A673 (cell line): ENCODE measurements at places on chromosomes 3 and 15. TPM values are rescaled to one million over a fixed set of nuclear protein-coding genes. Genes with fewer than 3 reads are reported as not detected.
A peak's percentile ranks its signal among the peaks of the same experiment; 100 is the strongest.

C2CD4A gene
- total RNA-seq: 0.22 and 0.34 TPM in 2 replicates

KIF23 gene
- total RNA-seq: 124 TPM in 2 replicates

CERS3 gene
- not detected in 2 replicates for total RNA-seq

CISH gene
- 0.86 and 1.6 TPM in 2 replicates for total RNA-seq

TMEM40 gene
- total RNA-seq: not detected in 2 replicates

COX17 gene
- total RNA-seq: 42.6 and 49.7 TPM in 2 replicates

ZNF385D gene
- not detected in 2 replicates for total RNA-seq

ALDH1A2 gene
- 1.5 and 1.7 TPM in 2 replicates for total RNA-seq

TMCO5A gene
- total RNA-seq: not detected in 2 replicates

ADAMTSL3 gene
- total RNA-seq: 0.95 and 2.3 TPM in 2 replicates

SLC28A1 gene
- not detected in 2 replicates for total RNA-seq

GRCh38 chr15:52649686-52650085 lies 29.5 kb downstream of the ATOSA start:
- DNase-seq: peak; percentile 6

- DNase-seq: no peak
These were observed 20.3 kb downstream of the CSRNP1 start for GRCh38 chr3:39133093-39133490.

GRCh38 chr3:179026636-179027035 lies 45.0 kb downstream of the ZMAT3 start:
- DNase-seq: no peak

GRCh38 chr15:60125334-60125733 lies 121.2 kb downstream of the FOXB1 start:
- no peak for DNase-seq

DNA sequence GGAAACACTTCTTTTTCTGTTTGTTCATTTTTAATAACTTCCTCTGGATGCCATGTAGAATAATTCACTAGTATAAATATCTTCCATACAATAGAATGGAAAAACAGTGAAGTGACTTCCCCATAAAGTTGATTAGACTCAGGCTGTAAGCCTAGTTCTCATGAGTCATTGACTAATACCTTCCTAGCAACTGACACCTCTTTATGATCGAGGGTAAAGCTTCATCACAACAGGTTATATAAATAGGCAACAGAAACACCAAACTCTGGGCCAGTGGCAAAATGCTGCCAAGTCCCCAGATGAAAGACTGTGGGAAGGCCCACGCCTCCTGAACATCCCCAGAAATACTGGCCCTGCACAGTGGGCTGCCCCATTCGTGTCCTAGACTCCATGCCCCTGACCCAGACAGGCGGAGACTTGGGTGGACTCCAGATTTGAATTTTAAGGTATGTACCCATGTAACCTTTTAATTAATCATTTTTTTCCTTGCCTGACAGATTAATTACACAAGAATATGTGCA lies 71.3 kb upstream of the TBC1D23 start:
- no peak for DNase-seq

DNA sequence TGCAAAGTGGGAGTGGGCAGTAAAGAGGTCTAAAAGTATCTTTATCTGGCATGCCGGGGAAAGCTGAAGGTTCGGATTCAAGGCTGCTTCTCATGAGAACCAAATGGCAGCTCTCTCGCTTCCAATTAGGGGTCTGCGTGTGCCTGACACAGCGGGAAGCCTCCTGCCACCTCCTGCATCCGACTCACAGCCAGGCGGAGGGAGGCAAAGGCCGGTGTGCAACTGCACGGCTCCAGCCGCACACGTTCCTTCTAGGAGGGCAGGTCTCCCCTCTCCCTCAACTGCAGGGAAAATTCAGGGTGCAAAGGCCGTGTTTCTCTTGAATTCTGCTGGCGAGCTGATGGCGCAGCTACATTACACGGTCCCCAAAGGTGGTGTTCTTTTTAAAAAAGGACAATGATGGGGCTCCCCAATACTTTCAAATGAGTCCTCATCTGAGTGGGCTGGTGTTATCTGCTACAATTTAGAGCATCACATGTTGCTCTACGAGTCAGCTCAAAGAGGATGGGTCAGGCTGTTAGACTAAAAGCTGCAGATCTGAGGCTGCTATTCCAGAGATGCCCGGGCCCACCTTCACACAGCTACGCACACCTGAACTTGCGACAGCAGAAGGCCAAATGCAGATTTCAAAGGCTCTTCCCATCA lies 226.6 kb downstream of the ADAMTS17 start:
- DNase-seq: no peak

- no peak for DNase-seq
These were observed 20.8 kb upstream of the NXPE3 start for GRCh38 chr3:101758224-101758623.

GRCh38 chr3:47113669-47114365 lies 50.1 kb downstream of the SETD2 start:
- peak; percentile 0 for DNase-seq

- no peak for DNase-seq
These were observed 143.0 kb upstream of the PRR23C start for GRCh38 chr3:139187648-139188047.

DNA sequence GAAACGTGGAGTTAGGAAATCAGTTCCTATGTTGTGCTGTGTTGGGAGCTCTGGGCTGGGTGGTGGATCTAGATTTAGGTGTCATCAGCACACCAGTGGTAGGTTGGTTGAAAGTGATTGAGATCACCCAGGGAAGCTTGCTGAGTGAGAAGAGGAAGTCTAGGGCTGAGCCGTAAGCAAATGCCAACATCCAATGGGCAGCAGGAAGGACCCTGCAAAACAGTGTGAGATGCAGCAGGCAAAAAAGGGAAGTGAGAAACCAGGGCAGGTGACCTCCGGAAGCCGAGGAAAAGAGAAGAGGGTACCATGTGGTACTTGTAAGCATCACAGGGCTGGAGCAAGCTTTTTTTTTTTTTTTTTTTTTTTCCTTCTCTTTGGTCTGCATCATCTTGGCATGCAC lies 15.9 kb upstream of the COPG1 start:
- DNase-seq: no peak

GRCh38 chr3:196193133-196193735 lies 18.0 kb downstream of the ZDHHC19 start:
- no peak for DNase-seq

DNA sequence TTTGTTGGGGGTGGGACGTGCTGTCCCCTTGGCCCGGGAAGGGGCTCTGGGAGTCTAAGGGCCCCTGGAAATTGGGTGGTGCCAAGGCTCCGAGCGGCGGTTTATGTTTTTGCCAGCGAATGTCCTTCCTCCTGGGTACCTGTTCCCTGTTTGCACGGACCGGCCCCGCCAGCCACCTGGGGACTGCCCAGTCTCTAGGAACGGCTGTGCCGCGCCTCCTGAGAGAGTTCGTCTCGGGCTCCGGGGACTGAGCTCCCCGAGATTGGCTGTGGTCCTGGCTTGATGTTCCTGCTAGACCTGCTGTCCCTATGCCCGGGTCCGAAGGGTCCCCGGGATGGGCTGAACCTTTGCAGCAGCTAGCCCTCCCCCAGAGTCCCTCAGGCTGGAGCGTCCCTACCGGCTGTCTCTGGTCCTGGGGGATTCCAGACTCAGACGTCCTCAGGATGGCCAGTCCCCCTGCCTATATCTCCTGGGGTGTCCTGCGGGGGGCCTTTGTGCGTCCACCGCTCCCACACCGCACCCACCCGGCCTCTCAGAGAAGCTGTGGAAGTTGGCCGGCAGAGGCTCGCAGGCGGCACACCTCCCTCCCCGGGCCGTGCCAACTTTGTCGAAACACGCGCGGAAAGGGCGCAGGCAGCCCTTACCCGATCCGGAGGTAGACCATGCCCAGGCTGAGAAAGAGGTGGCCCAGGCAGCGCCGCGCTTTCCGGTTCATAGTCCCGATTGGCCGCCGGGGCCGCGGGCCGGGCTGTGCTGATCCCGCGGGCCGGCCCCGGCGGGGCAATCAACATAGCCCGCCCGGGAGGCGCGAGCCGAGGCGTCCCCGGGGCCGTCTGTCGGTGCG lies 547 bp downstream of the WNT7A start:
- DNase-seq: no peak

GRCh38 chr3:36178018-36178417 lies 202.3 kb upstream of the STAC start:
- no peak for DNase-seq

DNA sequence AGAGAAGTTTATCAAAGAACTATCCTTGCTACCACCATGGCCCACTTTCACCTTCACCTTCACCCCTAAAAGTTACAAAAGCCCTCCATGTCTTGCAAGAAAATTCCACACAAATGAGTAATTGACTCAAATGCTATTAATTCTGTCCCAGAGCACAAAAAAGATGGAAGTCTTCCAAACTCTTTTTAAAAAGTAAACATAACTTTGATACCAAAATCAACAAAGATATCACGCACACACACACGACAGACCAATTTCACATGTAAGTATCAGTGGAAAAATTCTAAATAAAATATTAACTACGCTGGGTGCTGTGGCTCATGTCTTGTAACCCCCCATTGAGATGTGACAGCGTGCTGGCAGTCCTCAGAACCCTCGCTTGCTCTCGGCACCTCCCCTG lies 1.1 kb upstream of the MCCC1 start:
- no peak for DNase-seq

DNA sequence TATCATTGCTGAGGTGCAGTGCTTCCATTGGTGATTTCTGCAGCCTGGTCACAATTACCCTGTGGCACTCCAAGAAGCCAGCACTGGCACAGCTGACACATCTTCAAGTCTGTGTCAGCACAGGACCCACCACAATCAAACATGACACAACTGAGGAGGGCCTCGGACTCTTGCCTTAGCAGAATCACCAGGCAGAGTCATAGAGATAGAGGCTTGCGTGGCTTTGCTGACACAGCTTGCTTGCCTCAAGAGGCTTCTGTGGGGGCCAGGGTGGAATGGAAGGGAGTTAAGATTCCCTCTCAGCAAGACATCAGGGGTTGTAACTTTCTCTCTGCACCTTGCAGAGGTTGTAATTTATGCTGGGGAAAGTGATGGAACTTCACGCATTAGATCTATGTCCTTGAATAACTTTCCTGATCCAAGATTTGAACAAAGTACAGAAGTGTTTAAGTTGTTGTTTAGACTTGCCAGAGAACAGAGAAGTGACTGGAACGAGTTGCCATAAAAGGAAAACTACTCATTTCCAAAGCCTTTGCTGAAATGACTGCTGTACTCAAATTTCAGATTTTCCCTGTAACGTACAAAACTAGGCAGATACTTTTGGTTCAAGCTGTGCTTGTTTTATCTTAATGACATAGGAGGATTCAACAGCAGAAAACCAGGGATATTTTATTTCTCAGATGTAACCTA lies 170.7 kb downstream of the DIPK2A start:
- DNase-seq: no peak

DNA sequence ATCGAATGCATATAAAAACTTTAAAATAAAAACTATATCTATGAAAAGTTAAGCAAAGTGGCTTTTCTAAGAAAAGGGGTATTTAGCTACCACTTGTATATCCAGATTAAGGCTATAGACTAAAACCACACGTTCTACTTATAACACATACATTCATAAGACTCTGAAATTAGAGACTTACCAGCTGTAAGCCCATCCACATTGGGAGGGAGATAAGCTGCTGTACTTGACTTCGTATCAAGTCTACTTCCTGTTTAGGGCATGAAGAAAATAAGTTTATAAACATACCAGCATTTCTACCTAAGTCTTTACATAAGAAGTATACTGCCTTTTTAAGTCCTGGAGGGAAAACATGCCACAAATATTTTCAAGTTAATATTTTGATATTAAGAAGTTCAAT lies 27.7 kb downstream of the AQR start:
- no peak for DNase-seq

DNA sequence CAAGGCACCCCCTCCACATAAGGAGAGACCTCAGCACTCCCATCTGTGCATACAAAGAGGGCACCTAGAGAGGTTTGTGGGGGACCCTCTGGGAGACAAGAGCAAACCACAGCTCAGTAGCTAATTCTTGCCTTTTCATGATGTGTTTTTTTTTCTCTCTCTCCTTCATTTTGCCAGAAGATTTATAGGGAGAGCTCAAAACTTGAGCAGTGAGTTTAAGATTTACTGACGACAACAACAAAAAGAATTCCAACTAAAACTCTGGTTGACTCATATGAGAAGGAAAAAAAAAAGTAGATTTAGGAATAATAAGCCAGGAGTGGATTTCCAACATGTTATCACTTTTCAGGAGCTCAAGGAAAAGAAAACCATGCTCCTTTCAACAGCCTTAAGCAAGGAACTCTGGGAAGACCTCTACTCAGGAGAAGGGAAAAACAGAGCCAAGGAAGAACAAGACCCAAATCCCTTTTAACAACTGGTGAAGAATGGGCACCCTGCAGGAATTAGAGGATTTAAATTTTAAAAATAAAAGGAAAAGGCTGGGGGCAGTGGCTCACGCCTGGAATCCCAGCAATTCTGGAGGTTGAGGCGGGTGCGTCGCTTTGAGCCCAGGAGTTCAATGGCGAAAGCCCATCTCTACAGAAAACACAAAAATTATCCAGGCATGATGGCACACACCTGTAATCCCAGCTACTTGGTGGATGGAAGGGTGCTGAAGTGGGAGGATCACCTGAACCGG lies 58.2 kb upstream of the RAD18 start:
- no peak for DNase-seq

DNA sequence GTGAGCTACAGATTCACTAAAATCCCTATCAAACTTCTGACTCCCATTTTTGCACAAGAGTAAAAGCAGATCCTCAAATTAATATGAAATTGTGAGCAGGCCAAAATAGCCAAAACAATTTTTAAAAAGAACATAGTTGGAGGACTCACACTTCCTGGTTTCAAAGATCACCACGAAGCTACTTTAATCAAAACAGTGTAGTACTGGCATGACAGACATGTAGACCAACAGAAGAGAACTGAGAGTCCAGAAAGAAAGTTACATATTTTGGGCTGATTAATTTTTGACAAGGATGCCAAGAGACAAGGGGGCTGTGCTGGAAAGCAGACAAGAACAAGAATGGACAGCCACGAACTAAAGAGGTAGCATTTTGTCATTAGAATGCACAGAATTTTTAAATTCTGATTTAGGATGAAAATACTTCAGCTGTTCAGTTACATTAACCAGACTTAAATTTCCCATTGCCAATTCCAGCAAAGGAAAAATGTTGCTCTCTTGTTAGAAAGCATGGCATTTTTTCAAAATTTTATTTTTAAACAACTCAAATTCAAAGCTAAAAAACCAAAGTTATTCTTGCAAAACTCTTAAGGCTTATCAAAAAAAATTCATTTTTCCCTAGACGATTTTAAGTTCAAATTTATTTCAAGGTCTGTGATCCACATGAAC lies 14.0 kb downstream of the RYK start:
- DNase-seq: no peak
